Retina (tissue), 1 donor: ENCODE measurements at places on chromosomes 11 and 22.
A peak's percentile ranks its signal among the peaks of the same experiment; 100 is the strongest.

- DNase-seq: no peak
These were observed 24.1 kb downstream of the CTSC start for GRCh38 chr11:88313441-88313840.

GRCh38 chr11:28535677-28536076 is 427.5 kb downstream of the METTL15 start:
- DNase-seq: no peak

- no peak for DNase-seq
These were observed 12.6 kb downstream of the CHST1 start for GRCh38 chr11:45652781-45653180.

DNA sequence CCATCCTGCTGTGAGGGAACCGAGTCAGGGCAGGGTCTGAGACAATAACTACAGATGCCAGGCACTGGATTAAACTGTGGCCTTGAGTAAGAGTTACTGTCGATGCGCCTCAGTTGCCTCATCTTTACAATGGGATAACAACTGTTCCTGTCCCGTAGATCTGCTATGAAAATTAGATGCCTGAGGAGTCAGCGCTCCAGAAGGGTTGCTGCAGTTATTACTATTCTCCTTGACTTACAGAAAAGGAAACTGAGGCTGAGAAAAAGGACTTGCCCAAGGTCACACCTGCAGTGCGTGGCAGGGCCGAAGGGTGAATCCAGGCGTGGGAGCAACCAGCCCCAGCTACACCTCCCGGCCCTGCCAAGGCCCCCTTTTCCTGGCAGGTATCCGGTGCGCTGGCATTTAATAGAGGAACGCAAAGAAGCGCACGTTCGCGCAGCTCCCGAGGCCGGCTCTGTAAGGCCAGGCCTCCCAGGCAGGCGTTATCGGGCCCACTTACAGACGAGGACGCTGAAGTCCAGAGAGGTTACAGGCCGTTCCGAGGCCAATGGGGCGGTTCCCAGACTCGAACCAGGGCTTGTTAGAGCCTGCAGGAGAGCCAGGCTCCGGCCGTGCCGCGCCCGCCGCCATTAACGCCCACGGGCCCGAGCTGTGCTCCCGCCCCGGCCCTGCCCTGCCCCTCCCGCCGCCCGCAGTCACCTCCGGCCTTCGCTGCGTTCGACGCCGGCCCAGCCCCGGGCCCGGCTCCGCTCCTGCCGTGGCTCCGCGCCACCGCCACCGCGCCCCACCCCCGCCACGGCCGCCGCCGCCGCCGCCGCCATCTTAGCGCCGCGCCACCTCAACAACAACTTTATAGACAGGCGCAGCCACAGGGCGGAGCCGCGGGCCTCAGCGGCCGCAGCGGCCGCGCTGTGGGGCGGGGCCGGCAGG is at the start of gene C11orf68:
TSS of gene C11orf68 (minus strand) at position 852 of the 930 bp plus-strand sequence. CDS start at position 821, 31 bp downstream.
- DNase-seq: peak; percentile 56

DNA sequence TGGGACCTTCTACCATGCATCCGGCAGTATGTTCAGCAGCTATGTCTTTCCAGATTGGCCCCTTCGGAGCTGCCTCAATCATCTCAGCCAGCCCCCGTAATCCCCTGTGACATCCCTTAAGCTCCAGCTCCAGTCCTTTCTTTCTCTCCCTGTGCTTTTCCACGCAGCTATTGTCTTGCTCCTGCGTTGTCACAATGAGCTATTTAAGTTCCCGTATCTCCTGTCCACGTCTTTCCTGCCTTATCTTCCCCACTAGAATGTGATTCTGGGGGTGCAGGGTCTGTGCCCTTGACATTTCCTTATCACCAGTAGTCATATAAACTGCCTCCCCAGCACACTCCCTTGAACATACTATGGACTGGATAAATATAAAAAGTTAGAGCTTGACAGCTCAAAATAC is 5.1 kb upstream of the ETS1 start:
- DNase-seq: no peak

- no peak for DNase-seq
These were observed 42.8 kb downstream of the ST3GAL4 start for GRCh38 chr11:126398296-126398695.

GRCh38 chr22:45983797-45984196 is 6.8 kb upstream of the WNT7B start:
- no peak for DNase-seq

- no peak for DNase-seq
These were observed 5.1 kb upstream of the TP53AIP1 start for GRCh38 chr11:128947773-128948172.

GRCh38 chr22:25161017-25161915 is 38.4 kb upstream of the CRYBB3 start:
- DNase-seq: no peak

- DNase-seq: no peak
These were observed 57.0 kb upstream of the FAT3 start for GRCh38 chr11:92167571-92167970.

GRCh38 chr11:94405062-94405833 is 4.0 kb upstream of the GPR83 start:
- no peak for DNase-seq

GRCh38 chr11:56848141-56848809 is 99.8 kb upstream of the OR9G4 start:
- DNase-seq: peak; percentile 37

DNA sequence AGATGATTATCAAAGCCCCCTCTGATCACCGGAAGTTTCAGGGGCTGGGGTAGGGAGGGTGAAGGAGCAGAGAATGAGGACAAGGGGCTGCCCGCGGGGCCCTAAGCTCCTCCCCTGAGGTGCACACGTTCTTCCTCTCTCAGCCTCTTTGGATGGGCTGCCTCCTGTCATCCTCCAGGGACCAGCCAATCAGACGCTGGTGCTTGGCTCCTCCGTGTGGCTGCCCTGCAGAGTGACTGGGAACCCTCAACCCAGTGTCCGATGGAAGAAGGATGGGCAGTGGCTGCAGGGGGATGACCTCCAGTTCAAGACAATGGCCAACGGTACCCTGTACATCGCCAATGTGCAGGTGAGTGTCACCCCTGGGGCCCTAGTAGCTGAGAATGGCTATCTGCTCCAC is 7.5 kb downstream of the ROBO3 start:
- no peak for DNase-seq

- DNase-seq: no peak
These were observed 35.5 kb upstream of the SLC25A1 start for GRCh38 chr22:19214078-19214473.

DNA sequence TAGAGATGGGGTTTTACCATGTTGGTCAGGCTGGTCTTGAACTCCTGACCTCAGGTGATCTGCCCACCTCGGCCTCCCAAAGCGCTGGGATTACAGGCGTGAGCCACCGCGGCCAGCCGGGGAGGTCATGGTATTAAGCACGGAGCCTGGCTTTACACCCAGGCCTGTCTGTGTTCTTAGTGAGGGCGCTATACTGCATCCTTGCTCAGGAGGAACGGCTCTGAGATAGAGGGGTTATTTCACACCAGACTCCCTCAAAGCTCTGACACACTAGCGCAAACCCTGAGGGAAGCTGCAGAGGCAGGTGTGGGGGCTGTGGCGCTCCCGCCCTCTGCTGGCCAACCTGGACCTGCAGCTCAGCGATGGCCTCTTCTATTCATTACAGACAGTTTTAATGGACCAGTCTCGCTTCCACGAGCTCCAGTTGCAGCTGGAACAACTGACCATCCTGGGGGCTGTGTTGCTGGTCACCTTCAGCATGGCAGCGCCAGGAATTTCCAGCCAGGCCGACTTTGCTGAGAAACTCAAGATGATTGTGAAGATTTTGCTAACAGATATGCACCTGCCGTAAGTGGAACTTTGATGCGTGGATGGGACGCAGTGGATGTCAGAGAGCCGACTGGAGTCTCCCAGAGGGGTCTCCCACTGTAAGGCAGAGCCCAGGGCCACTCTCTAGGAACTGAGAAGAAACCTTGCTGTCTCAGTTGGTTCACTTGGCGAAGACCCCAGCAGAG is 26.2 kb downstream of the TCP11L1 start:
- DNase-seq: peak; percentile 76

DNA sequence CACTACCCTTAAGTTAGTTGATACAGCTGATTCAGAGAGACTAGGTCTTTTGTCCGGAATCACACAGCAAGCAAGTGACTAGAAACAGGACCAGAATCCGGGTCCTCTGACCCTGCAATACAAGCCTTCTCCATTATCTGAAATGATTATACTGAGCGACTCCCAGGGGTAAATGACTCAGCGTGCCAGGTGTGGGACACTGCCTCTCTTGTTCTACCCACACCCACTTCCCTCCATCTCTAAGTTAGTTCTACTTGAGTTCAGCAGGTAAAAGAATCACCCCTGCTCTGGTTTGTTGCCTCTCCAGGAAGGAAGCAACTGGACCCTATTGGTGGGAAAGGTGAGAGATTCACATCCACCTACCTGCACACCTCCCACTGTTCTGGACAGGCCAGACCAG is 156.9 kb downstream of the DBX1 start:
- no peak for DNase-seq

- peak; percentile 84 for DNase-seq
These were observed 321.1 kb downstream of the MN1 start for GRCh38 chr22:27480487-27480886.
